Astrocyte of the spinal cord (primary cell): ENCODE measurements at places on chromosomes 12 and 14.

- no peak for DNase-seq
Observed at GRCh38 chr12:128077917-128078298, 189.1 kb upstream of the TMEM132C start.

DNA sequence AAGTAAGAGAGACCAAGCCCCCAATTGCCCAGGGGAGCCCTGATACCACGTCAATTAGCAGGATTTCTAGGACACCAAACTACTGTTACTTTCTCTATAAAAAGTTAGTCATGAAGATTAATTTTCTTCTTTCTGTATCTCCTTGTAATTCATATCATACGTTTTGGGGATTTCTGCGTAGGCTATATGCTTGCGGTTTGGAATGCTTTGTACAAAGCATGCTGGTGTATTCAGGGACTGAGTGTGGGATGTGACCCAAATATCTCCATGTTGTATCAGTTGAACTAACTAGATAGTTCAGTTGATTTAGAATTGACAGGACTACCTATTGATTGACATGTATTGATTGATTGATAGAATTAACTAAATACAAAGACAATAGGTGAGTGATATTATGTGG lies 7.7 kb downstream of the GPR33 start:
- no peak for DNase-seq

DNA sequence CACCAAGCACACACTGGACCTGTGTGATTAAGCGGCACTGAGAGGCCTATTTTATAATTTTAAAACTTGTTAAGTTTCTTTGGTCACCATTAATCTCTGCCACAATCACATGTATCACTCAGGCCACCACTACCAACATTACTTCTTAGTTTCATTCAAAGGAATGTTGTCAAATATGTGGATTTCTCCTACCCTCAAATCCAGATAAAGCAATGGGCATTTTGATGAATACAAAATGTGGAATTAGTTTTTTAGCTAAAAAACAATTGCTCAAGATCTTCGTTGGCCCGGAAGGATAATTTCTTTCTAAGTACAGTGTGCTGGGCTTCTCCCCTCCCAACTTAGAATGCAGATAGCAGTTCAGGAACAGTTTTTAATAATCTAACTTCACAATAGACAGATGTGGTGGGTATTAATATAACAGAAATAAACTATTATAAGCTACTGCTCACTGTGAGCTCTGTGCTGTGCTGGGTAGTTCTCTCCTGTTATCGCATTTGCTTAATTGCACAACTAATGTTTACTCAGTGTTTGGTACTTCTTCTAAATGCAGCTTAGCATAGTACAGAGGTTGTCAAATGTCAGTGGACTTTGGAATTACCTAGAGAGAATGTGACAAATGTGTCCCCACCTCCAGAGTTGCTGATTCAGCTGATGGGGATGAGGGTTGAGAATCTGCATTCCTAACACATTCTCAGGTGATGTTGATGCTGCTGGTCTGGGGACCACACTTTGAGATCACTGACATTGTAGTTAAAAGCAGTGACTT lies 266.7 kb upstream of the AMIGO2 start:
- no peak for DNase-seq

DNA sequence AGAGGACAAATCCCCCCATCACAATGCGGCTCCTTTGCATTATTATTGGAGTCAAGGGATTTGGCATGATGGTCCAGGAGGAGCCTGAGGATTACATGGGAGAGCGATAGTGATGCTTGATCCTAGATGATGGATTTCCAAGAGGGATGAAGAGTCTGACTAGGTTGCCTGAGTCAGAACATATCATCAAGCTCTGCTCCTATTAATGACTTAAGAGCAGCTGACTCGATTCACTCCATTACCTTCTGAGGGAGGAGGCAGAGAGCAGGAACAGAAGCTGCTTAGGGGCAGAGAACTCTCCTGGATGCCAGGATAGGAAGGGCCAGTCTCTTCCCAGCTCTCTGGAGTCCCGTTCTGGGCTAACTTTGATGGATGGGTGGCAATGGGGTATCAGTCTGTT lies 54.0 kb upstream of the CISTR start:
- no peak for DNase-seq

- DNase-seq, result no peak
Observed at GRCh38 chr14:77426396-77426795, 3.1 kb upstream of the NOXRED1 start.

GRCh38 chr12:102016472-102016871 lies 45.3 kb downstream of the WASHC3 start:
- DNase-seq, result no peak

DNA sequence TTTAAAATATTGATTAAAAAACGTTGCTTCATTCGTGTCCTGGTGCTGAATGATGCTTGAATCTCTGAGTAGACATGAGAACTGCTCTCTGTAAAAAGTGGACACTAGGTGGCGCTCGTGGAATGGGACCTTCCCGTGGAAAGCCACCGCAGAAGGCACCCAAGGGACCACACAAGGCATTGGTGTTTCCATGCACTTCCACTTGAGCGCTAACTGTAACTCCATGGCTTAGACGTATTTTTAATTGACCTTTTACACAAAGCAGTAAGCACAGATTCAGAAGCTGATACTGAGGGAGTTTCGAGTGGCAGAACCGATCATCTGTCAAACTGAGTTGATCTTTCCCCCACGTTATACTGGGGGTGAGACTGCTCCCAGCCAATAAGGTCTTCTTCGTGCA lies 135.3 kb downstream of the PRKCH start:
- peak; percentile 69 for DNase-seq

DNA sequence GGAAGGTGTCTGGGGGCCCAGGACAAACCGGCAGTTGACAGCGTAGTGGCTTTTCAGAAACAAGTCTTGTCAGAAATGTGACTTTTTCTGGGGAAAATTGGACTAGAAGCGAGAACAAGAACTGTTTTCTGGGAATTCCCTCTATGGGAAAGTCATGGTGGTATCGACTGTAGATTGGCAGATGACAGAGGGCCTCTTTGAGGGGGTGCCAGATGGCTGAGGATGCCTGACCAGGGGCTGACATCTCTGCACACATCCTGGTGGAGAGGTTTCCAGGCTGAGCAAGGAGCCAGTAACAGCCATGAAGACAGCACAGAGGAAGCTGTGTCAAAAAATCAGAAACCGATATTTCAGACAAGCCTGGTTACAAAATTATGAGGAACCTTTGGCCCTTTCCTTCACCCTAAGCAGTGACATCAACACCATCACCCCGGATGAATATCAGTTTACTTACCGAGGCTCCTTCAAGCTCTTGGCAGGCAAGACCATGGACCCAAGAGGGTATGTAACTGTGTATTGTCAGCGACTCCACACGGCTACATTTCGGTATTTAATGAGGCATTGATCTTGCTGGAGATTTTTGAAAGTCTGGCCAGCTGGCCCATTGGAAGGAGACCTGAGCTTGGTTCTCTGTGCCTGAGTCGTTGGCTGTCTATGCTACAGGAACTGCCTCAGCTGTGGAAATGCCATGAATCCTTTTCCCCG lies 1525.3 kb upstream of the TMEM132C start:
- DNase-seq, result peak; percentile 6

DNA sequence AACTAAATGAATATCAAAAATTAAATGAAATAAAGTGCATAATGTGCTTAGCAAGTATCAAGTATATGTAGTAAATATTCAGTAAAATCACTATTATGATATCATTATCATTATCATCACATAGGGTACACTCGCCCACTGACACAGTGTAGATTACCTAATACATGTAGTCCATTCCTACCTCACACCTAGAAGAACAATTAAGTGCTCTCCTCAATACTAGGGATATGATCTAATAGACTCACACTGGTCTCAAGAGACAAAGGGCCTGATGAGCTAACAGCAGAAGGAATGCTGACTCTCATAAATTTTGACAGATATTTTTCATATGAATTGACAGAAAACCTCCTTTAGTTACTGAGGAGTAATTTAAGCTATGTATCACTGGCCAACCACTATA lies 29.1 kb downstream of the FSCB start:
- no peak for DNase-seq

DNA sequence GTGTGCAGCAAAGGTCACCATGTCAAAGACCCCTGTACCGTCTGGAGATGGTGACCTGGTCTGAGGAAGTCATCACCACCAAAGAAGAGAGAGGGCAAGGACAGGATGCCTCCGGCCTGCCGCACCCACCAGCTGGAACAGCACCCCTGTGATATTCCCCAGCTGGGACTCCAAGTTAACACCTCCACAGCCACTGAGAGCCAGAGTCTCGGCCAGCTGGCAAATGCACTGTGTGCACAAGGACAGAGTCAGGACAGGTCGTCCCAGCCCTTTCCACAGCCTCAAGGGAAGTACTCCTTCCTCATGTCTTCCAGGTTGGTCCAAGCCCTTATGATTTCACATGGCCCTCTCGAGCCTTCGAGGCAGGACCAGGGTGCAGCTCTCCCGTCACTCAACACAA lies 19.3 kb upstream of the FKBP4 start:
- no peak for DNase-seq

DNA sequence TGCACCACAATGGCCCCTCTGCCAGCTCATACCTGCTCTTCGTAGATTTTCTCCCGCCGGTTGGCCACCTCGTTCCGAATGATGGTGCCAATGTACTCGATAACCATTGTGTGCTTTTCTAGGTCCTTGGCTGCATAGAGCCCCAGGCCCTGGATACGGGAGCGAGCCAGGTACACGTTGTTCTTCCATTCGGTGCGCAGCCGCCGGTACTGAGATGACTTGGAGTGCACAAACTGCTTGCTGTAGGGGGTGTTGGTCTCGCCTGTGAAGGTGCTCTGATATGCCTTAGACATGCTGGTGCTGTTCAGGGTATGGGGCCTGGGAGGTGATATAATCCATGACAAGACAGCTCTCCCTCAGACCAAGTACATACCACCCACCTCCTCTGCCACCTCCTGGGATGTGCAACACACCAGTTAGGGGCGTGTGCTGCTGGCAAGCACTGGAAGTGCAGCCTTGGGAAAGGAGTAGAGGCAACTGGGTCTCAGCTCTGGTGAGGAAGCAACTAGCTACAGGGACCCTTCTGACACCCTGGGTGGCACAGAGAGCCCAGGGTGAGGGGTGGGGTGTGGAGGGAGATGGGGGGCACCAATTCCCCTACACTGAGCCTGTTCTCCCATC lies 4.1 kb upstream of the PRKAG1 start:
- no peak for DNase-seq

- no peak for DNase-seq
Observed at GRCh38 chr14:65548878-65549277, 136.3 kb downstream of the FUT8 start.

- DNase-seq, result peak; percentile 32
Observed at GRCh38 chr12:2739832-2740641, 54.7 kb upstream of the FKBP4 start.

DNA sequence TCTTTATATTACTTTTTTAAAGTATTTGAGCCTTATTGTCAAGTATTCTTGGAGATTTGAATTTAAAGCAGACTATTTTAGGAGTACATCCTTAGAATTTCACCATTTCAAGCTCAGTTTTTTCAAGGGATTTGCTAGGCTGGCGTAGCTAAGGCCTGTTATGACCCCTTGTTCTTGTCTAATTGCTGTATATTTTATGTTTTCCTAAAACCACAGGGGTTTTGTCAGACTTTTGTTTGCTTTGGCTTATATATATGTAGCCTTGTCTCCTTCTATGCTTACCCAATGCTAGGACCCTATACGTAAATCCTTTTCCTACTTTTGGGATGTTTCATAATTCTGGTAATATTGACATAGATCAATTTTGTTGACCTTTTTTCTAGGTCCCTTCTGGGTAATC lies 147.0 kb upstream of the SYT10 start:
- DNase-seq, result peak; percentile 9

GRCh38 chr12:97358361-97358760 lies 104.2 kb upstream of the RMST start:
- DNase-seq, result no peak

DNA sequence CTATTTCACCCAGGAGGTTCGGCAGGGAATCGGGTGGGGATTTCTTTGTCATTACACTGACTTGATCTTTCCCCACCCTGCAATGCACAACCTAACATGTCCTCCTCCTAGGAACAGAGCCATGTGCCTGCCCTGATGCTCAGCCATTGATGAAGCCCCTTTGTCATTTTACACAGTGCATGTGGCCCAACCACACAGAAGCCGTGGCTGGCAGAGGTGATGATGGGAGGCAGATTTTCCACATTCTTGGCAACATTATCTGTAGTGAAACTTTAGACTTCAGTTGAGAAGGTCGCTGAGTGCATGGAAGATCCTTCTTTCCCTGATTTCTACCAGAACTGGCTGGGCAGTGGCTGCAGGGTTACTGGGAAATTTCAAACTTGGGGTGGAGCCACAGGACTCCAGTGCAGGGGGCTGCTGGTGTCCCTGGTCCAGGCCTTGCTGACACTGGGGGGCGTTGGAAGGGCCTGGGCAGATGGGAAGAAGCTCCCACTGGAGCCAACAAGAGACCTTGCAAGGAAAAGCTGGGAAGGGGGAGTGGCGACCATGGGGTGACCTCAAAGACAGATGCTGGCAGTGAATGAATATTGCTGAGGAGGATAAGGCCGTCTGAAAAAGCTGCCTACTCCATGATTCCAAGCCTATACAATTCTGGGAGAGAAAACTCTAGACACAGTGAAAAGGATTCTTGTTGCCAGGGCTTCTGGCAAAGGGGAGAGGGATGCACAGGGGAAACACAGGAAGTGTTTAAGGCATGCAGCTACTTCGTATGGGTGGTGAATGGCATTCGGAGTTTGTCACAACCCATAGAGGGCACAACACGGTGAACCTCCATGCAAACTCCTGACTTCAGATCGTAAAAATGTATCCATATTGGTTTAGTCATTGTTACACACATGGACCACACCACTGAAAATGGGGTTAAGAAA lies 41.8 kb upstream of the P2RX7 start:
- DNase-seq, result no peak

DNA sequence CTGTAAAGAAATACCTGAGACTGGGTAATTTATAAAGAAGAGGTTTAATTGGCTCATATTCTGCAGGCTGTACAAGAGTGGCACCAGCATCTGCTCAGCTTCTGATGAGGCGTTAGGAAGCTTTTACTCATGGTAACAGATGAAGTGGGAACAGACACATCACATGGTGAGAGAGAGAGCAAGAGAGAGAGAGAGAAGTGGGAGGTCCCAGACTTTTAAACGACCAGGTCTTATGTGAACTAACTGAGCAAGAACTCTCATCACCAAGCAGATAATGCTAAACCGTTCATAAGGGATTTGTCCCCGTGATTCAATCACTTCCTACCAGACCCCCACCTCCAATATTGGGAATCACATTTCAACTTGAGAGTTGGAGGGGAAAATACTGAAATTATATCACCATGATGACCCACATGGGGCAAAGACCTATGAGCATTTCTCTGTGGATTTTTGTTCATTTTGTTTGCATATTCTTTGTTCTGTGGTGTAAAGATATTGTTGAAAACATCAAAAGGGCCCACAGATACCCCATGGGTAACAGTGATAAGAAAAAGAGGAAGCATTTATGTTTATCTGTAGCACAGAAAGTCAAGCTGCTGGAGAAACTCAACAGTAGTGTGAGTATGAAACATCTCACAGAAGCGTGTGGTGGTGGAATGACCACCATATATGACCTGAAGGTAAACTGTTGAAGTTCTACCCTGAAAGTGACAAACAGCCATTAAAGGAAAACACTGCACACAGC lies 135.2 kb upstream of the PDE3A start:
- DNase-seq, result no peak

GRCh38 chr12:117042171-117042842 lies 56.9 kb downstream of the TESC start:
- no peak for DNase-seq
